ENCODE measurements at places on chromosomes 1 and 21. TPM values are rescaled to one million over a fixed set of nuclear protein-coding genes. Genes with fewer than 3 reads are reported as not detected.

The SH3BGR gene
- total RNA-seq, result 2.7 TPM

The RAB25 gene
- 0.09 TPM for total RNA-seq

The KIF17 gene
- 0.32 TPM for total RNA-seq

The NBPF4 gene
- total RNA-seq, result not detected

The FABP3 gene
- 94.9 TPM for total RNA-seq

The SLC1A7 gene
- 2.4 TPM for total RNA-seq

The RSRP1 gene
- 122 TPM for total RNA-seq
